Stimulated activated CD8-positive, alpha-beta memory T cell treated with anti-CD3 and anti-CD28 coated beads, Interleukin-15, amount 100 ng/mL, for 48 hours (primary cell): ENCODE measurements at places on chromosomes 16 and 17.
A peak's percentile ranks its signal among the peaks of the same experiment; 100 is the strongest.

- DNase-seq: no peak
Measured at GRCh38 chr16:54718376-54718775, 212.3 kb upstream of the IRX5 start.

GRCh38 chr17:73430848-73431247, 119.0 kb upstream of the CDC42EP4 start:
- DNase-seq: no peak

- DNase-seq: peak; percentile 62
Measured at GRCh38 chr16:27230562-27231001, 27.3 kb downstream of the KDM8 start.

DNA sequence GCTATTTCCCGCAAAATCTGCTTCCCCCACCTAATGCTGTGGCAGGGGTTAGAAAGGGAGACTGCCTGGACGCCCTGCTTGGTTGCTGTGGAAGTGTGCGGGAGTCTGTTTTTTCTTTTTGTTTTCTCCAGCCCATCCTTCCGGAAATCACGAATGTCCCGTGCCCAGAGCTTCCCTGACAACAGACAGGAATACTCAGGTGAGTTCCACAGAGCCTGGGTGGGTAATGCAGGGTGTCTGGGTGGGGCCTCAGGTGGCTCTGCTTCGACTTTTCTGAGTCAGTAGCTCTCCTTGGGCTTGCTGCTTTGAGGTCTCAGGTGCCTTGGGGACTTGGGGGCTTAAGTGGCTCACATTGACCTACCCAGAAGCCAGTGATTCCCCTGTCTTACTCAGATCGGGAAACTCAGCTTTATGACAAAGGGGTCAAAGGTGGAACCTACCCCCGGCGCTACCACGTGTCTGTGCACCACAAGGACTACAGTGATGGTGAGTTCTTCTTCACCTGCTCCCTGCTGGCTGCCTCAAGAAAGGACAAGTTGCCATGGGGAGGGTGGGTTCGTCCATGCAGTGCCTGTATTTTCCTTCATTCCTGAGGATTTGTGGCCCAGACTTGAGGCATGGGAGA, 11.4 kb downstream of the LIMD2 start:
- DNase-seq: peak; percentile 29

- DNase-seq: no peak
Measured at GRCh38 chr17:57898487-57899311, 48.9 kb upstream of the MRPS23 start.

DNA sequence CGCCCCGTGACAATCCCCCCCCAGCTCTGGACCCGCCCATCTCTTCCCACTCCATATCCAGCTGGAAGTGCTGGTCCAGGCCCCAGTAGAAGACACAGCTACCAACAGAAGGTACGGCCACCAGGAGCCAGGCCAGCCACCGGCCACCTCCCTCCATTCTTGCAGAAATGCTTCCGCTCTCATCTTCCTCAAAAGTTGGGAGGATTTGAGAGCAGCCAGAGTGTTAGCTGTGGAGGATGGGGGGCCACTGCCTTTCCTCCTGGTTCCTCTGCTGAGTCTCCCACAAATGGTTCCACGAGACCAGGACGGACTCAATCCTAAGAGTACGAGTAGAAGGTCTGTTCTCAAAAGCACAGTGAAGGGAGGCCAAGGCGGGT, 78.3 kb downstream of the GAS7 start:
- DNase-seq: no peak

DNA sequence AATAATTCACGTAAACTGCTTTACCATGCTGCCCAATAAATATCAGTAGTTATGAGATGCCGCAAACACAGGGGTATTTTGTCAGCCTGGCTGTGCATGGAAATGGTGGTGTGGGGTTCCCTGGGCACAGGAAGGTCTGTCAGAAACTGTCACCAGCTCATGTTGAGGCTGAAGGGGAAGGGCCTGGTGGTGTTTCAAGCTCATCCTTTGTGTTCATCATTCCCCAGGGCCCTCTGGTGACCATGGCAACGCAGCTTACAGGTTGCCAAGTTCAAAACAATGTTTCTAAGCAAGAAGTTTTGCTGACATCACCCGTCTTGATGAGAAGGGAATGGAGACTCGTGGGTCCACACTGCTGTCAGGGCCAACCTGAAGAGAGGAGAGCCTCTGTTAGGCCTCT, 348.9 kb upstream of the C16orf82 start:
- no peak for DNase-seq

- DNase-seq: no peak
Measured at GRCh38 chr16:9393591-9393990, 302.1 kb downstream of the HAPSTR1 start.

GRCh38 chr17:74870512-74870911, 2.3 kb downstream of the FDXR start:
- DNase-seq: no peak

DNA sequence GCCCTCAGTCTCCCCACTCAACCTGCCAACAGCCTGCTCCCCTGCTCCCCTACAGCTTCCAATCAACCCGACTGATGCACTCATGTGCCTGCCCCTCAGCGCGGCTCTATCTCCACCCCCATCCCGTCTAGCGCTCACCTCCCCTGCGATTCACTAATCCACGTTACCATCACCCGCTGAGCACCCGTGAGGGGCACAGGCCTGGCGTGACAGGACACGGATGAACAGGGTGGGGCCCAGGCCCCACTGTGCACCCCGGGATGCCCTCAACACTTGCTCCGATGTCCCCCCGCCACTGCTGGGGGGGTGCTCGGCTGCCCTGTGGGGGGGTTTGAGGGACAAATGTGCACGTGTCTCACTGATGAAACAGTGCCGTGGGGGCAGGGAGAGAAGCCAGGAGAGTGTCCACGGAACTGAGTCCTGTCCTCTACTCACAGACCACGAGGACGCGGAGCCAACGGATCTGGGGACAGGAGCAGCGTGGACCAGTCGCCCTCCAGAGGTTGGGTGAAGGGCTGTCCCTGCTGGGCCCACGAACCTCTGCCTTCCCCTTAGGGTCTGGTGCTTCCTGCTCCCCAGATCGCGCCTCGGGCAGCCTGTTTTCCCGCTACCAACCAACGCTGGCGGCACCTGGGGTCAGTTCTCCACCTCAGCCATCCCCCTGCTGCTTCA, 66.7 kb downstream of the RPH3AL start:
- no peak for DNase-seq

- DNase-seq: peak; percentile 63
Measured at GRCh38 chr16:2874912-2875362, 8.1 kb upstream of the FLYWCH2 start.

DNA sequence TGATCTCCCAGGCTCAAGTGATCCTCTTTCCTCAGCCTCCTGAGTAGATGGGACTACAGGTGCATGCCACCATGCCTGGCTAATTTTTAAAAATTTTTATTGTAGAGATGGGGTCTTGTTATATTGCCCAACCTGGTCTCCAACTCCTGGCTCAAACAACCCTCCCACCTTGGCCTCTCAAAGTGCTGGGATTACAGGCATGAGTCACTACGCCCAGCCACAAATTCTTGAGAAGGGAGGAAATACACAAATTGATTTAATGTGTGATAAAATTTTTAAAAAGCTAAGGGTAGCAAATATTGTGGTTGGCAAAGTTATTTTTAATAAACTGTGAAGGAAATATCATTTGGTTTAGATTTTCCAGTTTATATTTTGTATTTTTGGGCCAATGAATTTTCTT, 9.6 kb downstream of the ITGAD start:
- no peak for DNase-seq

DNA sequence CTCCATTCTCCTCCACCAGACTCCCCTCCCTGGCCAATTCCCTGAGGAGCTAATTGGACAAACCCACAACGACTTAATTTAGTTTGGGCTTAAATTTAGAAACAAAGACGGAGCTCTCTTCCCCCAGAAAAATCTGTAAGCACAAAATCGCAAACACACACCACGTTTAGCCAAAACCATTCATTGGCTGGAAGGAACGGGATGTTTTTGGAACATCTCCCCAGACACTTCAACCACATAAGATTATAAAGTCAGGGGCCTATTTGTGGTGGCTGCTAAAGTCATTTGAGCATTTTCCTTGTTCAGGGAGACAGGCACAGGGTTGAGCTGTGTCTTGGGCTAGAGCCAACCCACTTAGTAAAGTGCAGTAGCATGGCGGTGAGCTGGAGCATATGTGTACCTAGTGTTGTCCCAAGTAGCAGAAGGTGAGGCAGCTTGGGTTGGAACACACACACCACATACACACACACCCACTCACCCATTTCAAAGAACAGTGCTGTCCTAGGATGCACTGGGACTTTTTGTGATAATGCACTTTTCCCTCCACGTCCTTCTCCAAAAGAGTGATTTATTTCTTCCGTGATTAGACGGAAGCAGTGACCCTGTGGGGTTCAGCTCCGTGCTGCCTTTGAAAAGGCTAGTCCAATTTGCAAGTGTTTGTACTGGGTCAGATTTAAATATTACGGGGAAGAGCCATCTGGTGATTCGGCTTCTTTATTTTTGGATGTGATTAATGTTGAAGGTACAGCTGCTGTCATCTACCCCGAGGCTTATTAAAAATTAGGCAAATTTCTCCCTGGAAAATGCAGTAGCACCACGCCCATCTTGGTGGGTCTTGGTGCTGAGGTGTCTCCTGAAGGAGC, 32.2 kb downstream of the ELAC2 start:
- DNase-seq: no peak

GRCh38 chr17:63675607-63676546, 24.0 kb downstream of the LIMD2 start:
- no peak for DNase-seq

- DNase-seq: peak; percentile 37
Measured at GRCh38 chr17:3845291-3845620, 790 bp downstream of the NCBP3 start.

GRCh38 chr17:58112970-58113631, 29.9 kb downstream of the DYNLL2 start:
- DNase-seq: peak; percentile 55

DNA sequence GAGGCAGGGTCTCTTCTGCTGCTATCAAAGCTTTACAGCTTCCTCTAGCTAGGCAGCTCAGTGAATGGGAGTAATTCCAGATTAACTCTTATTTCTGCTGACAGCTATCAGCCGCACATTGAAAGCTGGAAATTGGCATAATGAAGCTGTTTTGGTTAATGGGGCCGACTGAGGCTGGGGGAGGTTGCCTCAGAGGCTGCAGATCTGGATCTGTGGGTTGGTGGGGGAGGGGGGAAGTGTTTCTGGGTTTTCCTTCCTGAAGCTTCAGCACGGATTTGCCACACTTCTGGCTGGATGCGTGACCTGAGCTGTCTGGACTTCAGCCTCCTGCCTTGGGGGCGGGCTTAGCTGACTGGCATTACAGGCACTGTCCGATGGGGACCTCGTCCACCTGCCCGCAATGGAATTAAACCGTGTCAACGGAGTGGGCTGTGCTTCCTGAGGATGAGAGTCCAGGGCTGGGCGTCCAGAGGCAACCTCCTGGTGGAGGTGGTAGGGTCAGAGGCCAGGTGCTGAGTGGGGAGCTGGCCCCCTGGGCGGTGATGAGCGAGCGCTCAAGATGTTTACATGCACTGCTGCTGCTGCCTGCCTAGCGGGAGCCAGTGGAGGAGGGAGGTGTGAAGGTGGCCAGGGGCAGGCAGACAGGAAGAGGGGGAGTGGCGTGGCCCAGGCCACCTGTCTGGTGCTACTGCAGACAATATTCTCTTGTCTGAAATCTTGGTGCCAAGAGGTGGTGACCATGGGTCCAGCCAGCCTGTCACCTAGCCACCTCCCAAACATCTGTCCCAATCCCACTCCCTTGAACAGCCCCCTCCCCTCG, 6.7 kb upstream of the ABCC3 start:
- no peak for DNase-seq

GRCh38 chr16:24270721-24271442, 14.7 kb downstream of the CACNG3 start:
- no peak for DNase-seq

DNA sequence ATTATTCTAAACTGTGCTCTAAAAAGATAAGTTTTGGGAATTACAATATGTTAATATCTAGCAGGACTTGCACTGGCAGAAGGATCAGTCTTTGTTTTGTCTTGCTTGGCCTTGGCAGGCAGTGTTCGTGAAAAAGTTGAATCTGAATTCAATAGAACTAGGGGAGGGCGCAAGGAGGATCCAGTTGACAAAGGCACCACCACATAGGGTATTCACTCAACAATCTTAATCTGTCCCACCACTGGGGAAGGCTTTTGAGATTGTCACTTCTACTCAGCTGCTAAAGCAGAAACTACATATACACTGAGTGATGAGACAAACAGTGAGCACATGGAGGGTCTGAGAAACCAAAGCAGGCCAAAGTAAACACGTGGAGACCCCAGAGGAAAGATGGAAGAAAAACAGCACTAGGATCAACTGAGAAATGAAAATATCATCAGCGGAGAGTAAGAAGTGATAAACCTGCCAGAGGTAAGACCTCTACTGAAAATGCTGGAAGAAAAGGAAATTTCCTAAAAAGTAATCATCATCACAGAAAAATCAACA, 2.4 kb downstream of the AMFR start:
- no peak for DNase-seq

DNA sequence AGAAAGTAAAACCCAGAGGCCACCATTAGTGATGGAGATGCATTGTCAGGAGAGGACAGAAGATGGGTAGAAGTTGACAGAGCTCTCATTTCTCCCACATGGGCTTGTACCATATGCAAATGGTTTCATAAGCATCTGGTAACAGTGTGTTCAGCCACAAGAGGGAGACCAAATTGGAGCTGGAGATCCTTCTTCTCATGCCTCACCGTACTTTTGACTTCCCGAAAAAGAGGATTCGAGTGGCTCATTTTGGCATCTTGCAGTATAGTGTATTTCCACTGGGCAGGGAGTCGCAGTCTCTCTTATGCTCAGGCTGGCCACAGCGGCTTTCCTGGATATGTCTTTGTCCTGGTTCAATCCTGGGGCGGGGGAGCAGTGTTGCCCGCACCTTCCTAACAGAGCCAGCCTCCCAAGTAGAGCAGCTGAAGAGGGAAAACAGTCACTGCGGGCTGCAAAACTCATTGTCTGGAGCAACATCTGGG, 23.8 kb downstream of the TBC1D3B start:
- no peak for DNase-seq

DNA sequence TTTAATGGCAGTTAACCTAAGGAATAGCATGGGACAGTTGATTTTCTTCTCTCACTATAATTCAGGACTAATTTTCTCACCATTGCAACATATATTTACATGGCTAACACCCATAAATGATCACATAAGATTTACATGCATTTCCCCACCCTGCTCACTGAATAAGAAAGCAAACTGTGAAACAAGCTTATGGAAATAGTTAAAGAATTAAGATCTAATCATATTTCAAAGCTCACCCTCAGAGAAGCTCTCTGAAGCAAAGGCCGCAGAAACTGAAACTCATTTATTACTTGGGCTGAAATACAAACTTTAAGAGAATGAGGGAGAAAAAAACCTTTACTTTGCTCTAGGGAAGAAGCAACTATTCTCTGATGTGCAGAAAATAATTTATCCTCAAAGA, 218.7 kb upstream of the AXIN2 start:
- no peak for DNase-seq

DNA sequence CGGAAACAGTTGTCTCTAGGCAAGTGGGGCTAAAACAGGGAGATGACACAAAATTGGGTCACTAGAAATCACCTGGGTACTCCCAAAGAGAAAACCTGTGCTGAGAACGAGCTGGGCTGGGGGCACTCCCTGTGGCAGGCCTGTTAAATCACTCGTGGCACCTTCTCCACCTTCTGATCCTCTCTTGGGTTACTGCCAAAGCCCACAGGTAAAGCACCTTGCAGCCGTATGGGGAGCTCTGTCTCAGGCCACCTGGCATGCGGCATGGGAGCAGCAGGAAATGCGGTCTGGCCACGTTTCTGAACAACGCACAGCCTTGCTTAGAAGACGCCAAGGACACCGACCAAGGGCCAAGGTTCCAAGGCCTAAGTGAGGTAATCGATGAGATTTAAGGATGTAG, 21.5 kb upstream of the ICAM2 start:
- no peak for DNase-seq
